ENCODE measurements at places on chromosomes 11 and 22. TPM values are rescaled to one million over a fixed set of nuclear protein-coding genes. Genes with fewer than 3 reads are reported as not detected.

The SLC16A8 gene
- 0.56 TPM for total RNA-seq

The FKBP2 gene
- total RNA-seq, result 59.8 TPM

- DNase-seq, result peak; percentile 39
Measured at GRCh38 chr11:57349491-57350274, 11.5 kb downstream of the P2RX3 start.

GRCh38 chr11:538431-539051 is 1.2 kb downstream of the LRRC56 start:
- no peak for DNase-seq

DNA sequence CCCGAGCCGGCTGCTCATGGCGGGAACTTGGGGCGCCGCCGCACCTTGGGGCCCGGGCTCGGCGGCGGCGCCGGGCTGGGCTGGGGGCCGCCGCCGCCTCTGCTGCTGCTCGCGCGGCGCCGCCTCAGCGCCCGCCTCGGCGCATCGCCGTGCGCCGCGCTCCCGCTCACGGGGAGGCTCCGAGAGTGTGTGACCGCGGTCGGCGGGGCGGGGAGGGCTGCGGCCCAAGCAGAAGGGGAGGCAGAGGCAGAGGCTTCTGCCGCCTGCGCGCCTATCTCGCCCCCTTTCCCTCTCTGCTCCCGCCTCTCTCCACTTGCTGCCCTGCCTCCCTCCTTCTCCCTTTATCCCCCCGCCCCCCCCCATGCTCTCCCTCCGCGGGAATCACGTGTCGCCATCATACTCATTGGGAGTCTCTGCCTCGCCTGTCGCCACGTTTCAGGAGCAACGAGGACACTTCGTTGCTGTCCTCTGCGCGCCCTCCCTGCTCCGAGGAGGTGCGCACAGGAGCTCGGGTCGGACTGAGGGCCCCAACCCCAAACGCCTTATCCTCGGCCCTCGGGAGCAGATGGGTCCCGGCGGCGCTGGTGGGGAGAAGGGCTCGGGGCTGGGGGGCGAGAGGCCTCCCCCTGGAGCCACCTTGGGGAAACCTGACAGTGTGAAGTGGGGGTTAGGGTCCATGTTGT is at the start of gene GUCY1A2:
TSS of gene GUCY1A2 (minus strand) at position 258 of the 683 bp plus-strand sequence. CDS start 421 bp downstream, outside the sequence.
- no peak for DNase-seq

The RASL10A gene
- 2.5 TPM for total RNA-seq

The RASSF10 gene
- not detected for total RNA-seq

The HTR3A gene
- not detected for total RNA-seq

DNA sequence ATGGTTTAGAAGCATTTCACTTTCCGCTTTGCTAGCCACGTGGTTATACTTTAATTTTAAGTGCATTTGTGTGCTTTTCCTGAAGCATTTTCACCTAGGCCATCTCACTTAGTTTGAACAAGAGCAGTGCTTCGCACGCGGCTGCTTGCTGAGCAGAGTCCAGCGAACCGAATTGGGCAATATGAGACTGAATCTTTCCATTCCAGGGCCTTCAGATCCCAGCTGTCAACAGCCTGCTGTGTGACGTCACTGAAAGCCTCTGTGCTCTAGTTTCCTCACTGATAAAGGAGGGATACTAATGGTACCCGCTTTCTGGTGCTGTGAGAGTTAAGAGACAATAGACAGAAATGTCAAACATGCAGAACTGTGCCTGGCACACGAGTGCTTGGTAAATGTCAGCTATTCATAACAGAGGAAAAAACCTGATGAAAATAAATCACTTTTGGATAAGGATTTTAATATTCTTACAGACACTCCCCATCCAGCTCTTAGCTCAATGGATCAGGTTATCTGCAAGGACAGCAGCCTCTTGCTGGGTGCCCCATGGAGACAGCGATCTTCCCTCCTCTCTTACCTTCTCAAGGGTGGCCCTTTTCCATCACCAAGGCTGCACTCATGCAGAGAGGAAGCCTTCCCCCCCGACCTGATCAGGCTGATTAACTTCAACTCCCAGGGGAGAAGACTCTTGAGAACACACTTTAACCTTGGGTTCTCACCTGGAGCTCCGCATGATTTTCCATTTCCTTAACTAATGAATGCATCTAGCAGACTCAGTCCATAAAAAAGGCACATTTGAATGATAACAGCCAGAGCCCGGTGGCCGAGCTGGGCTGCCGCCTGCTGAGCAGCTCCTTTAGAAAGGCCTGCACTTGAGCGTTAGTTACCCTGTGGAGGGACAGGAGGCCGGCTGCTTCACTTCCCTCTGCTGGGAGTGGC is 3.5 kb upstream of the GLB1L3 start:
- DNase-seq, result peak; percentile 14

DNA sequence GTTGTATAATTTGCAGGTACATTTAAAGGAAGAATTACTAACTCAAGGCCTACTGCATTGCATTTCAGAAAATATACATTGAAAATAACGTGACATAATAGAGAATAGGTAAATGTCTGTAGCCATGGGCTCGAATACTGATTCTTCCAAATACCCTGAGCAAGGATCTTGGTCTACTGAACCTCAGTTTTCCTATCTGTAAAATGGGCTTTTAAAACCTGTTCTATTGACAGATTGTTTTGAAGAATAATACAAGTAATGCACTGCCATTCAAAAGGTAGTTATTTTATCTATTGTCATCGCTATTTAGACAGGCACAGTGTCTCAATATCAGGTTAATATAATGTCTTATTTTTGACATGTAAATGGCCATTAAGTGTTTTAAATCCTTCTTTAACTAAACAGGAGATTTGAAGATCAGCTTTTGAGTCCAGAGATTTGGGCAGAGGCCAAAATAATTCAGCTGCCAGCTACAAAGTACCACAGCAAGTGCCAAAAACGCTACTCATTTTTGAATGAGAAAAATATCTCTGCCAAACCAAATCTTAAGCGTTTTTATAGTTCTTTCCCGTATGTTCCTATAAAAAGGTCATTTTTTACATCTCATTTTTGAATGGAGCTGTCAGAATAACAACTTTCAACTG is 56.7 kb downstream of the CTSC start:
- peak; percentile 57 for DNase-seq

DNA sequence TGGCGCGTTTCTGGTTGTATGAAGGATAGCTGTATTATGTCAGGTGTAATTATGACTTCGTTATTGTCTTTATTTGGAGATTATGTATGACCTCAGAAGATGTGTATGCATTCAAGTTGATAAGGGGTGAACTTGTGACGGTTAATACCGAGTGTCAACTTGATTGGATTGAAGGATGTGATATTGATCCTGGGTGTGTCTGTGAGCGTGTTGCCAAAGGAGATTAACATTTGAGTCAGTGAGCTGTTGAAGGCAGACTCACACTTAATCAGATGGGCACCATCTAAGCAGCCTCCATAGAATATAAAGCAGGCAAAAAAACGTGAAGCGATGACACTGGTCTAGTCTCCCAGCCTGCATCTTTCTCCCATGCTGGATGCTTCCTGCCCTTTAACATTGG is 15.3 kb upstream of the CD82 start:
- DNase-seq, result no peak

The CDCA5 gene
- total RNA-seq, result 1.8 TPM

- peak; percentile 21 for DNase-seq
Measured at GRCh38 chr11:133176748-133177147, 355.6 kb downstream of the OPCML start.

DNA sequence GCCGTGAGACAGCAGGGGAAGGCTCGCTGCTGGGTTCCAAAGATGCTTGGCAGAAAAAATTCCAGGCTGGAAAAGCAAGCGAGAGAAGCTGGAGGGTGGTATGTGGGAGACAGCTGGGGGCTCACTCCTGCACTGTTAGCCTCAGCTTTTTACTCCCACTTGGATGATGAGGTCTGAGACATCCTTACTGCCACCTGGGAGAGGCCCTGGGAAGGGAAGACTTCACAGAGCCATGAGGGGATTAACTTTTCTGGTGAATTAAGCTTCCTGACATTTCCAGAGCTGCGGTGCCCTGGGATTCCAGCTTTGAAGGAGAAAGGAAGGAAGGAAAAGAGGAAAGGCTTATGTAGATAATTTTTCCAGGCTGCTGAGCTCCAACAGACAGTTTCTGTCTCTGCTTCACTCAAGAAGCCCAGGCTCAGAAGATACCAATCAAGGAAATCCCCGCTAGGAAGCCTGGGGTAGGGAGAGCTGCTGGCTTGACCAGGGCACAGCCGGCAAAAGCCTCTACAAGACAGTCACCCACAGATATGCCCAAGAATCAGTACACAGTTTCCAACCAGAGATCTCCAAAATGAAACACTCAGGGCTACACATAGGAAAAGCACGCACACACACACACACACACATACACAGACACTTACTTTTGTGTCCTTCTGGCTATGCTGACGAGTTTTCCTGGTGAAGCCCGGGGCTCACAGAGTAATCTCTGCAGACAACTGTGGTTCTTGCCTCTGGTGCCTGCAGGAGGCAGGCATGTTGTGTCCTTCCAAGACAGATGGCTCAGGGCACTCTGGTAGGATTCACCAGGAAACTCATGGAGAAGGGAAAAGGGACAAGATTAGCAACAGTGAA is 907 bp downstream of the MCHR1 start:
- peak; percentile 52 for DNase-seq

DNA sequence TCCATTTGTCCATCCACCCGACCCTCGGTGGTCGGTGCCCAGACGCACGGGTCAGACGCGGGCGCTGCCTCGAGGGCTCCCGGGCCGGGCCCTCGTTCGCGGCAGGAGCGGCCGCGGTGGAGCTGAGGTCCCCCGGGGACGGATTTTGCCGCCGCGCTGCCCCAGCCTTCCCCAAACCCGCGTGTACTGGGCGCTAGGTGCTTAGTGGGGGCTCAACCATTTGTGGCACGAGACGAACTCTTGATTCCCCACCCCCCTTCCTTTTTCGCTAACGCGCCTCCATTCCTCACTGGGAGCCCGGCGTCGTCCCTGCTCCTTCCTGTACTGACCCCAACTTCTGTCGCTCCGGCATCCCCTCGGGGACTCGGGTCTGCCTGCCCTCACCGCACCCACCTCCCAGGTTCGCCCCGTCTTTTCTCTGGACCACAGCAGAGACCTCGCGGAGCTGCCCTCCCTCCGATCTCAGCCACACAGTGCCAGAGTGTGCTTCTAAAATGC is 789 bp upstream of the CBX7 start:
- DNase-seq, result no peak

The MMP8 gene
- not detected for total RNA-seq

The P2RX6 gene
- total RNA-seq, result 103 TPM

GRCh38 chr11:99814738-99815137 is 794.0 kb downstream of the CNTN5 start:
- no peak for DNase-seq

DNA sequence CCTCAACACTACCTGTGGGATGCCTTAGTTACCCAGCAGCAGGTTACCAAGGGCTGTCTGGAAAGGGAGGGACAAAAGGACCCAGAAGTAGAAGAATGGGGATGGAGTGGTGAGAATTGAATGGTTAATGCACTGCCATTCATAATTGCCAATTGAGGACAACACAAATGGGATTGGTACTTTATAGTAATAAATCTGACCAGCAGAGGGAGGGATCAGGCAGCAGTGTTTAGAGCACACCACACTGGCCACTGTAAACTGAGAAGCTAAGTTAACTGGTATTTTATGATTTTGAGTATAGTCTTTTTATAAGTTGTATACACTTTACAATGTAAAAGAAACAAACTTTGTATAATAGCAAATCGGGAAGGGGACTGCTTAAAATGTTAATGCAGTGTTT is 10.7 kb downstream of the TBRG1 start:
- no peak for DNase-seq

GRCh38 chr22:44947049-44947448 is 62.8 kb downstream of the PHF21B start:
- DNase-seq, result no peak

The ELFN2 gene
- total RNA-seq, result 0.21 TPM

DNA sequence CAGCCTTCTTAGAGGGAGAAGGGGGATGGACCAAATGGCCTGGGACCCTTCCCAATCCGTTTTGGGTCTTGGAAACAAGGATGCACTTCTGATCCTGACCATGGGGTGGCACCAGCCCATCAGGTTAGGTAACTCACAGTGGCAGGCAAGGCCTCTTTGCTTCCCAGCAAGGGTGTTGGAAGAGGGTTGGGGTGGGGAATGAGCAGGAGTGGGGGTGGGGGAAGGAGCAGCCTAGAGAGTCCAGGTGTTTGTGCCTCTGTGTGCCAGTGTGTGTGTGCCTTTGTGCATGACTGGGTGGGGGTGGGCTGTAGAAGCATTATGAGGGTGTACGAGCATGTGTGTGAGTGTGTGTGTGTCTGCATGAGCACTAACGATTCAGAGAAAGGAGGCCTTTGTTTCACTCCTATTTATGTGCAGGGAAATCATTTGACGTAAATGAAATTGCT is 213.1 kb downstream of the INSC start:
- peak; percentile 26 for DNase-seq

GRCh38 chr11:128766591-128767081 is 72.8 kb downstream of the FLI1 start:
- DNase-seq, result no peak

The PNPLA5 gene
- total RNA-seq, result not detected

DNA sequence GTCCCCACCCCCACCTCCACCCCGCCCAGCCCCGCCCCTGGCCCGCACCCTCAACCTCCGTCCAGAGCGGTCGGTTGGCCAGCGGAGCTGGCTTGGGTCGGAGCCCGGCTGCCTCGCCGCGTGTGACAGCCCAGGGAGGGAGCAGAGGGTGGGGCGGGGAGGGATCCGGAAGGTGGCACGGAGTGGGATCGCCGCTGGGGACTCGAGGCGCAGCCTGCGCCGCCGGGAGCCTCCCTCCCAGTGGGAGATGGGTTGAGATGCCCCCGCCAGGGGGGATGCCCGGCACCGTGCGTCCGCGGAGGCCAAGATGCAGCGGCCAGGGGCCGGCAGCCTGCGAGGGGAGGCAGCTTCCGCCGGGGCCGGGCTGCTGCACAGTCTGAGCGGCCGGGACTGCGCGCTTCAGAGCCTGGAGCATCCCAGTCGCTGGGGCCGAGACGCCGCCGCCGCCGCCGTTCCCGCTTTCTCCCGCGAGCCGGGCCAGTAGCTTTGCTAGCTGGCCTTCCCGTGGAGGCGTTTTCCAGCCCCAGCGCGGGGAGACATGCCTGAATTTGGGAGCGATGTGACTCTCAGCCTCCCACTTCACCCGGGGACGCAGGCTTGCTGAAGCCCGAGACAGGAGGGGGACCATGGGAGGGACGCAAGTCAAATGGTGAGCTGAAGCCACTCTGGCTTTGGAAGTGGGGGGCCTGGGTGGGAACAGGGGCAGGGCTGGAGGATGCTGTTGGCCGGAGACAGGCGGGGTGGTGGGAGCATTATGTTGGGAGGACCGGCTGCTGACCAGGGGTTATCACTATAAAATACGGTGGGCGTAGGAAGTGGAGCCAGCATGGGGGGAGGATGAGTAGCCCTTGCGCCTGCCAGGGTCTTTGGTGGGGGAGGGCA is 40.2 kb downstream of the DIXDC1 start:
- DNase-seq, result peak; percentile 73

DNA sequence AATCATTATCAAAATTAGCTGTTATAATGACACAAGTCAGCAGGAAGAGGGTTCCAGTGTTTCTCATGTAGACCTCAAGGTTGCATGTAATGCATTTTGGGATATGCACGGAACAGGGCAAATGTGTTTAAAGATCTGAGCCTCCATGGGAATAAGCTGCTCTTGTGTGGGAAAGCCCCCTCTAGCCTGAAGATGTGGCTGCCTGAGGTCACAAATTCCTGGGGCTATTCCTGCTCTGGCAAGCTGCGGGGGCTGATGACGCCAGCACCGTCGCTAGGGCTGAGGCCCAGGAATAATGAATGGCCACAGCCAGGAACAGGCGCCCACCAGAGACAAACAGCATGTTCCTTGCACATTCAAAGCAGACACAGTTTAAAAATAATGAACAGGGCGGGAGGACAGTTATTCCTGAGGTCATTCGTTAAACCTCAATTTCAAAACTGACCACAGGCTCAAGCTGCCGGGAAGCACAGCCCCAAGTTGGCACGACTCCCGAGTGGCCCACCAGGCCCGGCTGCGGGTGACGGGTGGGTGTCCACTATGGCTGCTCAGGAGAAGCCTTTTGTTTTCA is 11.7 kb downstream of the OSBPL5 start:
- peak; percentile 79 for DNase-seq

All from myocyte (in vitro differentiated cells).